ENCODE measurements at places on chromosomes 2 and 18.

- no peaks in the 10 kb centered on the region for H3K27me3 ChIP-seq
- no peak overlapping the region for H3K4me3 ChIP-seq
- no peaks in the 10 kb centered on the region for H3K36me3 ChIP-seq
- H3K27ac ChIP-seq: no peak overlapping the region
- H3K4me1 ChIP-seq: peaks cover 3% of the 10 kb centered on the region
Measured at GRCh38 chr2:141641462-141641861, 489.4 kb downstream of the LRP1B start.

DNA sequence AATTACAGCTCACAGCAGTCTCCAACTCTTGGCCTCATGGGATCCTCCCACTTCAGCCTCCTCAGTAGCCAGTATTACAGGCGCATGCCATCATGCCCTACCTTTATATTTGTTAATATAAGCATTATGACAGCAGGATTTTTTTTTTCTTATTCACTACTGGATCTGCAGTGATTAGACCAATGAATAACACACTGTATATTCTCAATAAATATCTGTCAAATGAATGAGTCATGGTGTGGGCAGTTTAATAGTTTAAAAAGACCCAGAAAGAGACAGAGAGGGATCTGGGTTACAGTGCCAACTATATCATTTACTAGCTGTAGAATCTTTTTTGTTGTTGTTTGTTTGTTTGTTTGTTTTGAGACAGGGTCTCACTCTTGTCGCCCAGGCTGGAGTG, 62.4 kb upstream of the LTBP1 start:
- no peak overlapping the region for H3K27ac ChIP-seq
- H3K4me1 ChIP-seq: no peaks in the 10 kb centered on the region
- H3K36me3 ChIP-seq: no peaks in the 10 kb centered on the region
- no peaks in the 10 kb centered on the region for H3K27me3 ChIP-seq
- no peak overlapping the region for H3K4me3 ChIP-seq

GRCh38 chr18:63267975-63268721, 51.4 kb downstream of the BCL2 start:
- H3K27ac ChIP-seq: no peak overlapping the region
- H3K27me3 ChIP-seq: no peaks in the 10 kb centered on the region
- H3K4me1 ChIP-seq: no peaks in the 10 kb centered on the region
- H3K4me3 ChIP-seq: no peak overlapping the region
- H3K36me3 ChIP-seq: no peaks in the 10 kb centered on the region

DNA sequence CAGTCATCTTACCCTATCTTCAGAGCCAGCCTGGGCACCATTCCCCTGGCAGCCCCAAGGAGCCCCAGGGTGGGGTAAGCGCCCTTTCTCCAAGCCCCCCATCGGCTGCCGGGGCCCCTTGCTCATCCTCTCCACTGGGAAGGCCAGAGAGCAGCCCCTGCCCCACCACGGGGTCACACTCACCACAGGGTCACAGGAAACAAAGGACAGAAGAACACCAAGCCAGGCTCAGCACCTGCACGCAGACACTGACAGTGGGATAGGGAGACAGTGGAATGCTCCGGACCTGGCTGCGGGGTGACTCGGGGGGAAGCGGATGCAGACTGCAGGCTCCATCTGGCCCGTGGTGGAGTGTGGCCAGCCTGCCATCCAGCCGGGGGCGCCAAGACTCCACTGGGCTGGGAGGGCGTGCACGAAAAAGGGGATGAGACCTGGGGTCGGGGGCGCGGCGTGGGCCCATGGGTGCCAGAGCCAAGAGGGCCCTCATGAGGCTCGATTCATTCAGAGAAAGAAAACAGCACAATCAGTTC, 21.1 kb downstream of the HDAC4 start:
- no peak overlapping the region for H3K27ac ChIP-seq
- no peaks in the 10 kb centered on the region for H3K27me3 ChIP-seq
- no peak overlapping the region for H3K4me3 ChIP-seq
- DNase-seq: peak; percentile 45
- H3K36me3 ChIP-seq: no peaks in the 10 kb centered on the region
- no peaks in the 10 kb centered on the region for H3K4me1 ChIP-seq

GRCh38 chr2:57614988-57615387, 431.6 kb upstream of the VRK2 start:
- no peak overlapping the region for H3K27ac ChIP-seq
- no peaks in the 10 kb centered on the region for H3K36me3 ChIP-seq
- no peaks in the 10 kb centered on the region for H3K27me3 ChIP-seq
- H3K4me1 ChIP-seq: no peaks in the 10 kb centered on the region
- DNase-seq: no peak
- no peak overlapping the region for H3K4me3 ChIP-seq

DNA sequence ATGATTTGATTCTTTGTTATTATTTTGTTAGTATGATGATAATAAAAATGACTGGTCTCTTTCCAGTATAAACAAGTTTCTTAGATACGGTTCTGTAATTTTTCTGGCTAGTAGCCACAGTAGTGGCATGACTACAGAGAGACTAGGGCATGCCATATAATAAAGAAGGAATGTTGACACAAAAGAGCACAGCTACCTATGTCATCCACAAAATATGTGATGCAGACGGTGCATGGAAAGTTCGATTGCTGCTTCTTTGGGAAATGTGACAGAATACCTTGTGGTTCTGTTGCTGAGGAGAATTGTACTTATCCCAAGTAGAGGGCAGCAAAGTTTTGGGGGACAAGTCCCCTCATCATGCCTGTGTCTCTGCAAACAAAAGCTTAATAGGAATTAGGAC, 26.1 kb upstream of the SETBP1 start:
- peak overlapping the region; percentile 51 for H3K27ac ChIP-seq
- DNase-seq: no peak
- peaks cover 25% of the 10 kb centered on the region for H3K4me1 ChIP-seq

GRCh38 chr2:2159336-2159735, 171.7 kb downstream of the MYT1L start:
- no peak overlapping the region for H3K27ac ChIP-seq
- H3K27me3 ChIP-seq: no peaks in the 10 kb centered on the region
- no peak overlapping the region for H3K4me3 ChIP-seq
- no peaks in the 10 kb centered on the region for H3K36me3 ChIP-seq
- DNase-seq: no peak
- no peaks in the 10 kb centered on the region for H3K4me1 ChIP-seq

GRCh38 chr2:55017428-55017827, 32.8 kb downstream of the RTN4 start:
- H3K27me3 ChIP-seq: no peaks in the 10 kb centered on the region
- H3K36me3 ChIP-seq: peaks cover 33% of the 10 kb centered on the region
- H3K4me1 ChIP-seq: peaks cover 76% of the 10 kb centered on the region
- no peak overlapping the region for H3K4me3 ChIP-seq
- H3K27ac ChIP-seq: peak overlapping the region; percentile 63

GRCh38 chr2:72996117-72996502, 75.4 kb downstream of the SFXN5 start:
- no peak overlapping the region for H3K4me3 ChIP-seq
- no peaks in the 10 kb centered on the region for H3K36me3 ChIP-seq
- DNase-seq: peak; percentile 36
- no peaks in the 10 kb centered on the region for H3K27me3 ChIP-seq
- no peak overlapping the region for H3K27ac ChIP-seq

DNA sequence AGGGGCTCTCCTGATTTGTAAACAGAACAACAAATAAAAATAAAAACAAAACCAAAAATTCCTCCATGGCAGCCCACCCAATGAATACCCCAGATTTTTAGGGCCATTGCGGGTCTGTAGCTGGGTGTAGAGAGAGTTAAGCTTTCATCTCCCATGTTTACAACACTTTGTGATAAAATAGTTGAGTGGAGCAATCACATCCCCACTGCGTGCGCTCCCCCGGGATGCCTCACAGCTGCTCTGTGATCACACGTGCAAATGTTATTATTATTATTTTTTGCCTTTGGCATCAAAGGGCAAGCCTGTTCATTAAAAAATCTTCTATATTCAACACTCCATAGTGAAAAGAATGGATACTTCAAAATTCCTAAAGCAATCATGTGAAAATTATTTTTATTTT, 118.0 kb downstream of the MBP start:
- no peak overlapping the region for H3K4me3 ChIP-seq
- H3K36me3 ChIP-seq: peaks cover 3% of the 10 kb centered on the region
- peaks cover 6% of the 10 kb centered on the region for H3K4me1 ChIP-seq
- H3K27ac ChIP-seq: no peak overlapping the region

DNA sequence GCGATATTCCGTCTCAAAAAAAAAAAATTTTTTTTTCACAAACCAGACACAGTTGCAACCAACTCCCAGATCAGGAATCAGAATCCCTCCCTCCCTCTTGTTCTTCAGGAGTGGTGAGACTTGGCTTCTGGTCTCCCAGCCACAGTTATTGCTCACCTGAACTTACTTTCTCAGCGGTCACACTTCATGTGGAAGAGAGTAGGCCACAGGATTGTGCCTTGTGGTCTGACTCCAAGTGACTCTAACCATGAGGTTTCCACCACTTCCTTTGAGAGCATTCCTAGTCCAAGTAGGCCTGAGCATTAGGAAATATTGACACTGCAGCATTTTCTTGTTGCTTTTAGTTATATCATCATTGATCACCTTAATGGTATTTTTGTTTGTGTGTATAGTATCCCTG, 12.1 kb downstream of the FMNL2 start:
- H3K27me3 ChIP-seq: no peaks in the 10 kb centered on the region
- peaks cover 31% of the 10 kb centered on the region for H3K36me3 ChIP-seq
- H3K27ac ChIP-seq: no peak overlapping the region

DNA sequence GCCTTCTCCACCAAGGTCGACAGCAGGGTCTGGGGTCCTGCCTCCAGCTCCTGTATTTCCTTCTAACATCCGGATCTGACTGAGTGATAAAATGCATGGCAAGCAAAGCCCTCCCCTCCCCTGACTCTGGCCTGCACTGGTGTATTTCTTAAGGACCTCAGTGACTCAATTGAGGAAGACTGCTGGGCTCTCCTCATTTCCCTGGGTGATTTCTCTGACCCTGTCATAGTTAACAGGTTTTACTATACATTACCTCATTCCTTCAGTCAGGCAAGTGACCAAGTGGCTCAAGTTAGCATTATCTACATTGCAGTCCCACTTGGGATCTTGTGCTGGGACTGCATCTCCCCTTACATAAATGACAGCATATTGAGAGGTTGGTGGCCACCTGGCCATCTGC, 38.8 kb upstream of the CCBE1 start:
- H3K36me3 ChIP-seq: no peaks in the 10 kb centered on the region
- no peaks in the 10 kb centered on the region for H3K4me1 ChIP-seq
- no peak overlapping the region for H3K4me3 ChIP-seq
- H3K27me3 ChIP-seq: no peaks in the 10 kb centered on the region
- DNase-seq: no peak

DNA sequence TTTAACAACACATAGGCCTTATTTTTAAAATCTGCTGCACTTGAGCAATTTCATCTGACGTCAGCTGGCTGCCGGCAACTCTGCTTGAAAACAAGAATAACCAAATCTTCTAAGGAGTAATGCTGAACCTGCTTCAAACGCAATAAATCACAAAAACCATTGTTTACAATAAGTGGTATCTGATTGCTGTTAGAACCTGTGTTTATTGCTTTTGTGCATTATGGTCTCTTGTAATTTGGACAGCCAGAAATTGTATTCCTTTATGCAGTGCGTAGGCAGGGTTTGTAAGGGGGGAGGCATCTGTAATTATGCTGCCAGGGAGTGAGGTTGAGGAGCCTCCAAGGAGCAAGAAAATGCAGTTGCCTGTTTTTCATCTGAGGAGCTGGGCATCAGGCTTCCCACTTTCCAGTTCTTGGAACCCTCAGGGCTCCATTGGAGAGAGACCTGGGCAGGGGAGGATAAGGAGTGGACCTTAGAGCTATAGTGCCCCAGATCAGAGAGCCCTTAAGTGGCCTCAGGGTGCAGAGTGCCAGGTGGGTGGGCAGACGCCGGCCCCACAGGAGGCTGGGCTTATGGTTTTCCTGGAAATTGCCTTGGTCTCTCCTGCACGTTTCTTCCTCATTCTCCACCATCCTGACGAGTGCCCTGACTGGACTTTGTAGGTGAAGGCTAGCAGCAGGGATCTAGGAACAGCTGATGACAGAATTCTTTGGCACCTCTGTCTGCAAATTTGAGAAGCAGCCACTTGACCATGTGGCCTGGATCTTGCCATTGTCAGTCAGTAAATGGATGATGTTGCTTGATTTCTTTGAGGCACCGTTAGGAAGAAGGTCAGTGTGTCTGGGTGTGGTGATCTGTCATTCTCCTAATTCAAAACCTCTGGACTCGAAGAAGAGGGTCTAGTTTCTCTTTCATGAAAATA, 129.2 kb downstream of the KLHL29 start:
- no peak overlapping the region for H3K27ac ChIP-seq
- H3K27me3 ChIP-seq: no peaks in the 10 kb centered on the region
- no peak overlapping the region for H3K4me3 ChIP-seq
- H3K36me3 ChIP-seq: no peaks in the 10 kb centered on the region
- no peak for DNase-seq

DNA sequence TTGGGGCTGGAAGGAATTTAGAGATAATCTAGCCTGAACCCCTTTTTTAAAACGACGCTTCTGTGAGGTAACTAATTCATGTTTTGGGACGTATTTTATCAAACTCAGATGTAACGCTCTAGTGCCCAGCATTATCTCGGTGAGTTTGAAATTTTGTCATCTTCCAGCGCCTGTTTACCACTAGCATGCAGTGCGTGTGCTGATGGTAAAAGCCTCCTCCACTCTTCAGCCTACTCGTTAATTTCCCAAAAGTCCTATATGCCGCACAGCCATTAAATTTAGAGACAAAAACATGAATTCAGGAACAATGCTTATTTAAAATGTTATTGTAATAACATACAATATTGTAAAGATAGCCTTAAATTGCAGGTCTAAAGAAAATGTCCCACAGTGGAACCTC, 2.8 kb downstream of the ZCCHC2 start:
- peak overlapping the region; percentile 68 for H3K4me3 ChIP-seq
- peak overlapping the region; percentile 87 for H3K27ac ChIP-seq
- peaks cover 13% of the 10 kb centered on the region for H3K4me1 ChIP-seq
- H3K27me3 ChIP-seq: no peaks in the 10 kb centered on the region

- no peaks in the 10 kb centered on the region for H3K36me3 ChIP-seq
- no peak overlapping the region for H3K4me3 ChIP-seq
- H3K27me3 ChIP-seq: no peaks in the 10 kb centered on the region
- DNase-seq: no peak
- H3K27ac ChIP-seq: no peak overlapping the region
- no peaks in the 10 kb centered on the region for H3K4me1 ChIP-seq
Measured at GRCh38 chr2:229230911-229231310, 40.2 kb downstream of the PID1 start.

DNA sequence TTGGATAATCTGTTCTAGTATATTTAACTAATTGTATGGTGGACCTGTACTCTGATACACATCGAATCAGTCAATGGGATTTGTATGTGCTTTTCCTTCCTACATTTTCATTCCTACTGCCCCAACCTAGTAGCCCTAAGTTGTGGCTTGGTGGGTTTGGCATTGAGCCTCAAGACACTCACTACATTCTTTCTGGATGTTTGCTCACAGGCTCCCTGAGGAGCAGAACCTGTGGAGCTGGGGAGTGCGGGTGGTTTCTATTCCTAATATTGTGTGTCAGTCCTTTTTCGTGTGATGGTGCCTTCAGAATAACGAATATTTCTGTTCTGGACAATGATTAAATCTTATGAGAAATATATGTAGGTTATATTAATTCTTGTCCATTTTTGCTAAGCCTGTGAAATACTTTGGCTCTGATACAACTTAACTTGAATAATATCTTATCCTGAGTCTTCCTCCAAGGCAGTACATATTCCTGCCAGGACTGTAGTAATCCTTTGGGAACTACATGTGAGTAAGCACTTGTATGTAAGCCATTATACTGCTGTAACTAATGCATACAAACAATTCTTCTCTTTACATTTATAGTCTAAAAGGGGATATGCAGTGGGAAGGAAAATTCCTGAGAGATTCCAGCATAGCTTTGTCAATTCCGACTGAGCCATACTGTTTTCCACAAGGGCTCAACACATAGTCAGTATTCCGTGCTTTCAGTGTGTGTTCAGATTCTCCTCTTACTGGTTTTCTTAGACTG, 150.6 kb downstream of the AGPS start:
- no peaks in the 10 kb centered on the region for H3K27me3 ChIP-seq
- no peak overlapping the region for H3K27ac ChIP-seq
- H3K4me1 ChIP-seq: no peaks in the 10 kb centered on the region
- no peak overlapping the region for H3K4me3 ChIP-seq
- no peak for DNase-seq
- H3K36me3 ChIP-seq: peaks cover 4% of the 10 kb centered on the region
